ENCODE measurements at places on chromosomes 4 and X.

- DNase-seq = no peak
Observed at GRCh38 chr4:41750121-41750625, 1.6 kb upstream of the PHOX2B start.

- DNase-seq = no peak
Observed at GRCh38 chr4:102819588-102820365, 7.6 kb downstream of the UBE2D3 start.

- no peak for DNase-seq
Observed at GRCh38 chrX:102085706-102086105, 39.8 kb upstream of the TCEAL2 start.

DNA sequence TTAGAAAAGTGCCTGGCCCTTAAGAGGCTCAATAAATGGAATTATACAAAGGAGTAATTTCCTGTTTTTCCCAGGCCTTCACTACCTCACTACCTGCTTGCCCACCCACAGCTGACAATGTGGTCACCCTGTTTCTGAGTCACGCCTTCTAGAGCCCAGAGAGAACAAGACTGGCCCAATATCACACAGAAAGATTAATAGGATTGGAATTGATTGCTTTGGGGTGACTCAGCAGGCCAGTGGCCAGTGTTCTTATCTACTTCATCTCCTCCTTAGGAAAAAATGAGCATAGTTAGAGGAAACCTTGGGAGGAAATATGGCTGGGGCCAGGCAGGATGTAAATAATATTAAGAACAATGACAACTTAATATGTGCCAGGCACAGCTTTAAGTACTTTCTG lies 4.5 kb upstream of the FGF16 start:
- no peak for DNase-seq

- DNase-seq = no peak
Observed at GRCh38 chrX:86148594-86148993, 343 bp downstream of the DACH2 start.

DNA sequence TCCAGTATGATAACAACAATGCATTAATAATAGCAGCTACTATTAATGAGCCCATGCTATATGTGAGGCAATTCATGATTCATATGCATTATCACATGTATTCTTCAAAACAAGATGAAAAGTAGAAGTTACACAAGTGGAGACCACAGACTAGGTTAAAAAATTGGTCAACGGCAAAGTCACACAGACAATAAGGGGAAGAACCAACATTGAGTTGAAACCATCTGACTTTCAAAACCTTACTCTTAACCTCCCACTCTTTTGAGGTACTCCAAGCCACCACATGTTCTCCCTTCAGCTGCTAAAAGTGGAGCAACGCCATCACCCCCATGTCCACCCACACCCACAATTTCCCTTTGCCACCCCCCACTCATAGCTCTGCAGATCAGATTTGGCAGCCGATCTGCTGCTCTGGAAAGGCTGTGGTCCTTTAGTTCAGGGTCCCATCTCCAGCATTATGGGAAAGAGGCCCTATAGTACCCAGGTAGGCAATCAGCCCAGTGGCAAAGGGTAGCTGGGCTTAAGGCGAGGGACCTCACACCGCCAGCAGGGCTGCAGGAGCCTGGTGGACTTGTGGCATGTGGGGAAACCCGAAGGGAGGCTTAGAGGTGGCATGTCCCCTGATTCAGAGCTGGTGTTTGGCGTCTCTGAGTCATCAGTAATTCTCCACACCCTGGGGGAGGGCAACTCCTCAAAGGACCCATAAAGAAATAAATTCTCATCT lies 33.5 kb upstream of the CYBB start:
- no peak for DNase-seq

- DNase-seq = no peak
Observed at GRCh38 chrX:46992070-46992469, 79.8 kb downstream of the JADE3 start.

GRCh38 chrX:14344172-14344940 lies 185.0 kb upstream of the GLRA2 start:
- no peak for DNase-seq

DNA sequence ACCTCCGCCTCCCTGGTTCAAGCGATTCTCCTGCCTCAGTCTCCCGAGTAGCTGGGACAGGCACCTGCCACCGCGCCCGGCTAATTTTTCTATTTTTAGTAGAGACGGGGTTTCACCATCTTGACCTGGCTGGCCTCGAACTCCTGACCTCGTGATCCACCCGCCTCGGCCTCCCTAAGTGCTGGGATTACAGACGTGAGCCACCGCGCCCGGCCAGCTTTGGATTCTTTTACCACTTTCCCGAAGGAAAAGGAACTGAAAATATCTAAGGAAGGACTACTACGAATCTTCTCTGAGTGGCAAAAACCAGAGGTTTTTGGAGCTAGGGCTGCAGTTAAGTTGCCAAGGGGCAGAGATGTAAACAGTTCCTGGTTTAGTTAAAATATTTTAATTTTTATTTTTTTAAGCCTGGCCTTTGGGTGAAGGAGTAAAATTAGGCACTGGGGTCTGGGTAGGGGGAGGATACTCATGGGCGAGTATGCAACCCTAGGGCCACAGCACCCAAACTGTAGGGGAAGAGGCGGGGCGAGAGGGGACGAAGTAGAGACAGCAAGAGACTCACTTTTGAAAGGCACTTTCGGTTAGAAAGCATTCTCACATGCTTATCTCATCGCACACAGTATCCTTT lies 525 bp upstream of the CISD2 start:
- DNase-seq = peak; percentile 19

- DNase-seq = no peak
Observed at GRCh38 chr4:27668001-27668400, 807.4 kb downstream of the STIM2 start.

GRCh38 chrX:2682565-2683177 lies 8.4 kb upstream of the CD99 start:
- no peak for DNase-seq

GRCh38 chr4:102344520-102344953 lies 745 bp downstream of the SLC39A8 start:
- peak; percentile 77 for DNase-seq

- peak; percentile 33 for DNase-seq
Observed at GRCh38 chrX:30577362-30577991, at the start of gene TASL. Gene TASL, minus strand, starts transcription at chrX:30577766. Its CDS starts 17,411 bp downstream, at chrX:30560355.

GRCh38 chr4:17055788-17056187 lies 157.3 kb upstream of the LDB2 start:
- no peak for DNase-seq

- no peak for DNase-seq
Observed at GRCh38 chr4:40827758-40828157, 78.0 kb downstream of the NSUN7 start.

GRCh38 chr4:98514741-98515469 lies 143.5 kb downstream of the TSPAN5 start:
- no peak for DNase-seq

DNA sequence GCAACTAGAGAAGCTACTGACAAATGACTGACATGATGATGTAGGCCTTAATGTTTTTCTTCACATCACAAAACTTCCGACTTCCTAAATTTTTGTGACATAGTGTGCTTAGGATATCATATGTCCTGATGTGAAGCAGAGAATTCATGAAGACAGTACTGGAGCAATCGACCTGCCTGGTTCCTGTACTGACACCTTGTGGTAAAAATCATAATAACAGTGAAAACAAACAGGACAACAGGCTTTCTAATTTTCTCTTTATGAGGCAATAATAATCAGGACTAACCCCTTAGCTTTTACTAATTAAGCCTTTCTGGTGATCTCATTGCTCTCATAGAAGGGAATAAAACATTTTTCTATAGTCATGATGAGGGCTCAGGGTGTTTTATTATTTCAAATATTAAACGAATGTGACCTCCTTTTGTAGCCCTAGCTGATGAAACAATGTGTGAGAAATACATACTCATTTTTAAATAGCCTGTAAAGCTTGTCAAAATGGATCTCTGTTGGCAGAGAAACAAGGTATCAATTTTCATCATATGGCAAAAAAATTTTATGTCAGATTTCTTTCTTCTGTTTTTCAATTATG lies 158.4 kb downstream of the TENT5D start:
- no peak for DNase-seq

DNA sequence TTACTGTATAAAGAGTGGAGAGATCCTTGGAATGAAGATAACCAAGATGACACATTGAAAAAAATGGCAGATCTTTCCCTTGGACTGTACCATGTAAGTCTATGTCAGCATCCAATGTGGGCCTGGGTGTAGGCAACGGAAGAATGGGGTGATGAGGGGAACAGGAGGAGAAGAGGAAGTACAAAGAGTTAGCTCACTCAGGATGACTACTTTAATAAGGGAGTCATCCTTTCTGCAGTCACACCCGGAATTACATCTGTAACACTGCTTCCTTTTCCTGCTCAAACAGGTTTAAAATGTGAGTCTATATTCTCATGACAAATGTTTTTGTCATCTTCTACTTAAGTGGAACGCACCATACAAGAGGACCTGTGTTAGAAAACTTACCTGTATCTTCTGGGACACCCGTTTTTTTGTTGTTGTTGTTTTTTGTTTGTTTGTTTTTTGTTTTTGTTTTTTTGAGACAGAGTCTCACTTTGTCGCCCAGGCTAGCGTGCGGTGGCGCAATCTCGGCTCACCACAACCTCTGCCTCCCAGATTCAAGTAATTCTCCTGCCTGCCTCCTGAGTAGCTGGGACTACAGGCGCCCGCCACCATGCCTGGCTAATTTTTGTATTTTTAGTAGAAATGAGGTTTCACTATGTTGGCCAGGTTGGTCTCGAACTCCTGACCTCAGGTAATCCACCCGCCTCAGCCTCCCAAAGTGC lies 18.0 kb downstream of the HPSE start:
- DNase-seq = no peak

DNA sequence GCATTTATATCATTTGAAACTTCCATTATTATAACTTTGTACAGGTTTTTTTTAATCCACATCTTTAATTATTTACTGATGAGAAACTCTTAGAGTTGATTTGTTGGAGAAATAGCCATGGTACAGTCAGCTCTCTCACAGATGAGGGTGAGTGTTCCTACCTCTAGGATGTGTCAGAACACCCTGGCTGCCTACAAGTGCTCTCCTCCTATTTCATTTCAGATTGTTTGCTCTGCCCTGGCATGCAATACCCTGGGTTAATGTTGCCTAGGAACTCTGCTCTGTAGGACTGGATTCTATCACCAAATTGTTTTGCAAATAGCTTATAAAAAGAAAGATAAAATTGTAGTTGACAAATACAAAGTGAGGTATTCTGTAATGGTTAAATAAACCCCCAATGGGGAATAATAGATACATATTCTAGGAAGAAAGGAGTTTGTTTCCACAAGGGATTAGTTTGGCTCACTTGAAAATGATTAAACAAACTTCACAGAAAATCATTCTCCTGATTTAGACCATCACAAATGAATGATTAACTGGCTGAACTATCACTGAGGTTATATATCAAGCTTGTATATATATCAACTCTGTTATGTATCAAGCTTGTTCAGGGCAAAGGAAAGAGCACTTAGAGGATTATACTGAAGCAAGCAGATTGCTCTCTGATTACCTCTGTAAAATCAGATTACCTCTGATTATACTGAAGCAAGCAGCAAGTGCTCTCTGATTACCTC lies 150.0 kb downstream of the PDE5A start:
- DNase-seq = no peak

DNA sequence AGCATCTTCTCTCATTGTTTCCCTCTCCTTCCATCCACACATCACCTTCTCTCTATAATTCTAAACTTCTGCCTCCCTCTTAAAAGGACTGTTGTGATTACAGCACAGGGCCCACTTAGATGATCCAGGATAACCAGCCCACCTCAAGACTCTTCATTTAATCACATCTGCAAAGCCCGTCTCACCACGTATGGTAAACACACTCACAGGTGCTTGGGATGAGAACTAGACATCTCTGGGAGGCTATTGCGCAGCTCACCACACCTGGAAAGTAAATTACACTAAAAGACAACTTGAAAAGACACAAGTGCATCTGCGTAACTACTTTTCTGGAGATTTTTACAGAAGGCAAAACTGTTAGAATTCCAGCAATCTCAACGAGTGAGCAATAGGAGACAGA lies 15.4 kb upstream of the C1QTNF7 start:
- no peak for DNase-seq

DNA sequence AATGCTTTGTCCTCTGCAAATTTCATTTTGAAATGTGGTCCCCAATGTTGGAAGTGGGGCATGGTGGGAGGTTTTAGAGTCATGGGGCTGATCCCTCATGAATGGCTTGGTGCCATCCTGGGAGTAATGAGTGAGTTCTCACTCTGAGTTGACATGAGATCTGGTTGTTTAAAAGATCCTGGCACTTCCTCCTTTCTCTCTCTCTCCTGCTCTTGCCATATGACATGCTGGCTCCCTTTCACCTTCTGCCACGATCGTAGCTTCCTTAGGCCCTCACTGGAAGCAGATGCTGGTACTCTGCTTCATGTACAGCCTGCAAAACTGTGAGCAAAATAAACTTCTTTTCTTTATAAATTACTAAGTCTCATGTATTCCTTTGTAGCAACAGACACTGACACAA lies 262.0 kb downstream of the IL15 start:
- DNase-seq = no peak

DNA sequence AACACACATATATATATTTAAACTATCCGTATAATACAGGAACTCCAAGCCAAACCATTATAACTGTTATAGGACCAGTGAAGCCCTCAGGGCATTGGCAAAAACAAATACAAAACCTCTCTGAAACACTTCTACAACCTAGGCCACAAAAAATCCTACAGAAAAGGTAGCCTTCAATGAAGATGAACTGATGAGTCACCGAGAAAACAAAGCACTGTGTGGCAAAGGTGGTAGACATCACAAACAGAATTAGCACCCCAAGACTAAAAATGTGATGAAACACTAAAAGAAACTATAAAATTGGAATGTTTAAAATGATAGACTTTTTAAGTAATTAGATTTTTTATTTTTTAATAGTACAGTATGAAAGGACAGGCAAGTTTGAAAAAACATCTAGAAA lies 5.5 kb upstream of the HSPA4L start:
- DNase-seq = no peak

- no peak for DNase-seq
Observed at GRCh38 chr4:107994894-107995293, 5.2 kb downstream of the HADH start.

GRCh38 chr4:173038192-173038896 lies 130.3 kb upstream of the GALNT7 start:
- DNase-seq = no peak

DNA sequence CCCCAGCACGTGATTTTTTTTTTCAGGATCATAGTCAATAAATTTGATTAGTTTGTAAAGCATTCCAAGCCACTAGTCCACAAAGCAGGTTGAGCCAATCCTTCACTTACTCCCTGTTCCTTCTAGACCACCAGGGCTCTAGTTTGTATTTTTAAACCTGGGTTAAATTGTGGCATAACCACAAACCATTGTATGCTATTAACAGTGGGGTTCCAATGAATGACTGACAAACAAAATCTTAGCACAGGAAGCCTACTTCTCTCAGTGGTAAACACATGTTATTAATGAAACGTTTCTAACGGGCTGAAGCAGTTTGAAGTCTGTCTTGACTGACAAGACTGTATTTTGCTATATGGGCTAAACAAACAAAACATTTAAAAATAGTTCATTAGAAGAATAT lies 48.6 kb upstream of the GYPA start:
- DNase-seq = no peak

GRCh38 chr4:16684097-16684496 lies 214.3 kb downstream of the LDB2 start:
- DNase-seq = no peak

Data from activated naive CD4-positive, alpha-beta T cell treated with anti-CD3 and anti-CD28 coated beads, Interleukin-2, amount 50 U/mL, for 16 hours (primary cell).